T follicular helper cell (primary cell): ENCODE measurements at places on chromosomes 5 and 9.

- no peak for DNase-seq
Measured at GRCh38 chr5:68555907-68556681, 340.5 kb downstream of the PIK3R1 start.

GRCh38 chr5:74736759-74737158, 30.2 kb downstream of the GFM2 start:
- DNase-seq = no peak

GRCh38 chr5:1770443-1770802, 29.2 kb downstream of the MRPL36 start:
- DNase-seq = no peak

- no peak for DNase-seq
Measured at GRCh38 chr9:13879981-13880380, 434.0 kb downstream of the NFIB start.

GRCh38 chr9:94153905-94154304, 69.6 kb downstream of the PTPDC1 start:
- no peak for DNase-seq

GRCh38 chr5:112757468-112758208, 20.0 kb downstream of the APC start:
- no peak for DNase-seq
